ENCODE measurements at places on chromosomes 1 and 21. TPM values are rescaled to one million over a fixed set of nuclear protein-coding genes. Genes with fewer than 3 reads are reported as not detected.
A peak's percentile ranks its signal among the peaks of the same experiment; 100 is the strongest.

- DNase-seq, result no peak
- H3K27me3 ChIP-seq, result no peaks in the 10 kb centered on the region
- H3K4me1 ChIP-seq, result no peaks in the 10 kb centered on the region
These were observed 65.9 kb downstream of the LPGAT1 start for GRCh38 chr1:211764701-211765100.

- peak; percentile 15 for DNase-seq
- H3K27me3 ChIP-seq, result no peaks in the 10 kb centered on the region
- peaks cover 4% of the 10 kb centered on the region for H3K4me1 ChIP-seq
These were observed 133.3 kb downstream of the XPR1 start for GRCh38 chr1:180765151-180765550.

USH2A gene
- polyA plus RNA-seq, result not detected

GRCh38 chr1:177858332-177858821 lies 111.5 kb downstream of the SEC16B start:
- peaks cover 2% of the 10 kb centered on the region for H3K4me1 ChIP-seq
- H3K27ac ChIP-seq, result no peak overlapping the region
- no peak for DNase-seq
- H3K4me3 ChIP-seq, result no peak overlapping the region
- no peaks in the 10 kb centered on the region for H3K36me3 ChIP-seq
- no peaks in the 10 kb centered on the region for H3K27me3 ChIP-seq

GRCh38 chr1:41918450-41919043 lies at the start of gene HIVEP3:
TSS of gene HIVEP3 (minus strand) at chr1:41918922.
- peak within 1 kb of the TSS; percentile 81 for H3K4me3 ChIP-seq
- DNase-seq, result peak; percentile 70
- no peaks in the 10 kb centered on the region for H3K36me3 ChIP-seq
- H3K4me1 ChIP-seq, result peaks cover 47% of the 10 kb centered on the region

GRCh38 chr21:43315244-43316137 lies 111.4 kb downstream of the SIK1 start:
- no peaks in the 10 kb centered on the region for H3K4me1 ChIP-seq
- no peaks in the 10 kb centered on the region for H3K36me3 ChIP-seq
- DNase-seq, result no peak
- no peak overlapping the region for H3K4me3 ChIP-seq
- no peaks in the 10 kb centered on the region for H3K27me3 ChIP-seq

IVL gene
- 0.22 TPM for polyA plus RNA-seq

GRCh38 chr21:45132841-45133573 lies 58.6 kb downstream of the ADARB1 start:
- DNase-seq, result peak; percentile 50
- H3K27ac ChIP-seq, result peak overlapping the region; percentile 59
- H3K27me3 ChIP-seq, result no peaks in the 10 kb centered on the region
- H3K4me1 ChIP-seq, result peaks cover 33% of the 10 kb centered on the region

MROH9 gene
- 0.49 TPM for polyA plus RNA-seq

DNA sequence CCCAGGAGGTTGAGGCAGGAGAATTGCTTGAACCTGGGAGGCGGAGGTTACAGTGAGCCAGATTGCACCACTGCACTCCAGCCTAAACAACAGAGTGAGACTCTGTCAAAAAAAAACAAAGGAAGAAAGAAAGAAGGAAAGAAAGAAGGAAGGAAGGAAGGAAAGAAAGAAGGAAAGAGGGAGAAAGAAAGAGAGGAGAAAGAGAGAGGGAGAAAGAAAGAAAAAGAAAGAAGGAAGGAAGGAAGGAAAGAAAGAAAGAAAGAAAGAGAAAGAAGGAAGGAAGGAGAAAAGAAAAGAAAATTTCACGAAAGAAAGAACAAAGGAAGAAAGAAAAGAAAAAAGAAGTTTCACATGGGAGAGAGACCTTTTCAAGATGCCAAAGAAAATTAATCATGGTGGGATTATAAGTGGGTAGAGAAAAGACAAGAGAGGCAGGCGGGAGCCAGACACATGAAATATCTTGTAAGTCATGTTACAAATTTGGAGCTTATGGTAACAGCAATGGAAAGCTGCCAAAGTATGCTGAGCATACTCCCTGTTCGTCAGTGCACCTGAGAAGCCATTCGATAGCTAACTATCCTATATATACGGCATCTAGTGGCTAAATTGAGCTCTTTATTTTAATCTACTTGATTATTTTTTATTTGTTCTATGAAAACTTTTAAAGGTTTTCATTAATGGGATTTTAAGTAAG lies 41.3 kb upstream of the TNFSF4 start:
- no peaks in the 10 kb centered on the region for H3K4me1 ChIP-seq
- no peak overlapping the region for H3K4me3 ChIP-seq
- H3K36me3 ChIP-seq, result no peaks in the 10 kb centered on the region
- no peak overlapping the region for H3K27ac ChIP-seq
- DNase-seq, result no peak
- H3K27me3 ChIP-seq, result no peaks in the 10 kb centered on the region

GRCh38 chr1:1906185-1907097 lies 8.6 kb upstream of the CALML6 start:
- H3K36me3 ChIP-seq, result no peaks in the 10 kb centered on the region
- H3K27ac ChIP-seq, result no peak overlapping the region
- no peaks in the 10 kb centered on the region for H3K27me3 ChIP-seq
- peaks cover 11% of the 10 kb centered on the region for H3K4me1 ChIP-seq

DRAXIN gene
- polyA plus RNA-seq, result 0.22 TPM
